ENCODE measurements at places on chromosomes 11 and 22.

- no peak for DNase-seq
These were observed 5.0 kb upstream of the LIMK2 start for GRCh38 chr22:31206896-31207687.

DNA sequence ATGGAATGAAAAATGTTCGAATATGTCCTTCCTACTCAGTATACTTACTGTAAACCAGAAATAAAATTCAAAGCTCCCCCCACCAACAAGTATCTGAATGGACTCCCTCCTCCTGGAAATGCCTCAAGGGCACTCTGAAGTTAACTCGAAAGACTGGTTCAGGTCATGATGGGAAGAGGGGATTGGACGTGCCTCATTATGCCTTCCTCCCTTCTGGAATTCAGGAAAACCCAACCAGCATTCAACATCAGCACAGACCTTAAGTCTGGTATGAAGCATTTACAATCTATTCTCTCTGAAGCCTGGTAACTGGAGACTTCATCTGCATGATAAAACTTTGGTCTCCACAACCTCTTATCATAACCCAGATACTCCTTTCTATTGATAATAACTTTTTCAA is 428.3 kb upstream of the RAG2 start:
- no peak for DNase-seq

GRCh38 chr11:123410218-123410549 is 19.9 kb upstream of the GRAMD1B start:
- no peak for DNase-seq

GRCh38 chr22:29470159-29470855 is 9.7 kb upstream of the NEFH start:
- peak; percentile 37 for DNase-seq

All from stimulated activated CD4-positive, alpha-beta T cell treated with anti-CD3 and anti-CD28 coated beads, Interleukin-15, amount 100 ng/mL, for 1 hour (primary cell).